Stimulated activated CD4-positive, alpha-beta T cell treated with anti-CD3 and anti-CD28 coated beads, Interleukin-4, amount 100 ng/mL, for 4 hours (primary cell): ENCODE measurements at places on chromosomes 6 and 20.

DNA sequence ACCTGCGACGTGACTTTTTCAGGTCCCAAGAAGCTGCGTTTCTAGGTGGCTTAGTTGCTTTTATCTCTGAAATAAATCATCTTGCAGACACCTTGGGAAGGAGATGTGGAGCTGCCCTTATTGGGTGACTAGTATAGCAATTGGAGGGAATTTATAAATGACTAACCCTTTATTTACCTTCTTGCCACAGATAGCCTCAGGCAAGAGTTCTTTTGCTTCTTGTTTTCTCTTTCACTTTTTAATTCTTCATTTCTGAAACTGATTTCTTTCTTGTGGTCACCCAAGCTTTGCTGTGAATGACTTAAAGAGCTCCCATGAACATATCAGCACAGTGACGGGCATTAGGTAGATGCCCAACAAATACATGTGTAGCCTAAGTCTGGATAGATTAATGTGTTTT lies 3.0 kb downstream of the ADGRF4 start:
- DNase-seq = no peak

GRCh38 chr20:17391127-17391771 lies 139.9 kb downstream of the BFSP1 start:
- no peak for DNase-seq

- no peak for DNase-seq
Observed at GRCh38 chr6:160973311-160974250, 18.0 kb upstream of the MAP3K4 start.

GRCh38 chr20:40410028-40410427 lies 279.0 kb downstream of the MAFB start:
- DNase-seq = no peak

- no peak for DNase-seq
Observed at GRCh38 chr20:57834306-57835073, 124.7 kb upstream of the PMEPA1 start.

DNA sequence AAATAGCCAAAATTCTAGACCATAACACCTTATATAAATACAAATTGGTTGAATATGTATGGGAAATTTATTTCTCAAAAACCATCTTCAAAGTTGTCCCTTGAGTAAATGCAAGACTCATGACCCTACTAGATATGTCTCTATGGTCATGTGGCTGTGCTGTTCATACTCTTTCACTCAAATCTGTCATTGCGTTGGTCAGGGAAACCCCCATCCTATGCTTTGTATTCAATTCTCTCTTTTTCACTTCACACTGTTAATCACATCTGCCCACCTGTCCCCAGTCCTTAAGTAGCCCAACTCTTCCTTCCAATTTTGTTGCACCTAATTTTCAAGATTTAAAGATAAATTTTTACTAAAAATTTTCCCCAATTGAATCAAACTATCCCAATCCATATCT lies 51.0 kb downstream of the RPS12 start:
- DNase-seq = no peak

- DNase-seq = no peak
Observed at GRCh38 chr6:28446818-28447511, 3.7 kb upstream of the ZSCAN23 start.

- no peak for DNase-seq
Observed at GRCh38 chr20:48640871-48641270, 186.9 kb downstream of the PREX1 start.

DNA sequence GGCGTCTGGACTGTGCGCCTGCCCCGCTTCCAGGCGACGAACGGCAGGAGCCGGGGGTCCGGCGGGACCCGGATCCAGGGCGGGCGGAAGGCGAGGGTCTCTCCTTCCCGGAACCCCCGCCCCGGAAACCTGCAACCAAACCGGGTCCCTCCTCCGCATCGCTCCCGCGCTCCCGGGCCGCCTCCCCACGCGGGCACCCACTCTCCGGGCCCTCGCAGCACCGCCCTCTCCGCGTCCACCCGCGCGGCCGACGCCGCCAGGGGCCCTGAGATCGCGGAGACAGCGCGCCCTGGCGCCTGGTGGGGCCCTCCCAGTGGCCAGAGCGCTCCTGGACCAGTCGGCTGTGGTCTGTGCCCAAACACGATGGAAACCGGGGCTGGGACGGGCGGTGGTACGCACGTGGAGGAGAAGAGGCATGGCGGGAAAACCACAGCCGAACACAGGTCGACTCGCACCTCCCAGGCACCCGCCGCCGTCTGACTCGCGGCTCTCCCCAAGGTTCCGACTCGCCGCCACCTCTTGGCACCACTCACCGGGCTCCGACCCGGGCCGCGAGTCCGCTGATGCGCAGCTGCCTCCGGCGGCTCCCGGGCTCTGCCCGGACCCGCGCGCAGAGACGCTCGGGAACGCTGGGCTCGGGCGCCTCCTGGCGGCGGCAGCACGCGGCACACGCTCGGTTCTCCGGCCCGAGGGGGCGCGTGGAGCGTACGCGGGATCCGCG lies 7.9 kb downstream of the NKX2-2 start:
- DNase-seq = peak; percentile 76

DNA sequence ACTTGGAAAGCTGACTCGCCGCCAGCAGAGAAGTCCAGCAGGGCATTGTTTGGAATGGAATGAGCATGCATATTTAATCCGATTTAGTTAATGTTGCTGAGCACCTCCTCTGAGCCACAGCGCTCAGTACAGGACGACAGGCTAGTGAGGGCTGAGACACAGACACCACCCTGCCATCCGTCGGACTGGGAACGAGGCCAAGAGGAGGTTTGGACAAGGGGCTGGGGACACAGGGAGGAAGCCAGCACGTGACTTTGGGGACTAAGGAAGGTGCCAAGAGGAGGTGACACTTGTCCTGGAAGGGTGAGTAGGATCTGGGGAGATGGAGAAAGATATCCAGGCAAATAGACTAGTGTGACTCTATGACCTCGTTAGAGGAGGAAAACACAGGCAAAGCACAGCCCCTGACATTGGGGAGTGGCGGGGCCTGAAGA lies 152.5 kb upstream of the ECI2 start:
- DNase-seq = no peak

GRCh38 chr6:129659167-129659566 lies 50.8 kb downstream of the ARHGAP18 start:
- no peak for DNase-seq

DNA sequence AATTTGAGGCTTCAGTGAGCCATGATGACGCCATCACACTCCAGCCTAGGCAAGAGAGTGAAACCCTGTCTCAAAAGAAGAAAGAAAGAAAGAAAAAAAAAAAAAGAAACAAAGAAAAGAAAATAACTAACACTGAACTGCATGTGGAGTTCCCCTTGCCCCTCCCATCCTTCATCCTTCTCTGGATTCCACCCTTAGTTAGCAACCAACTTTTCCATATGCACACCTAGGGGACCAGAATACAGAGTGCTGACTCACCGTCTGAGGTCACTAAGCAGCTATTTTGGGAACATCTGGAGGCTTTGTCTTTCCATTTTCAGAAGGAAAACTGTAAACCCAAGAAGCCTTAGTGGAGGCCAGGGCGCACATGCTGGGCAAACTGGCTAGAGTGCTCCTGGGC lies 257.4 kb downstream of the MAFB start:
- no peak for DNase-seq

- DNase-seq = no peak
Observed at GRCh38 chr6:147212622-147213021, 8.4 kb downstream of the STXBP5 start.

DNA sequence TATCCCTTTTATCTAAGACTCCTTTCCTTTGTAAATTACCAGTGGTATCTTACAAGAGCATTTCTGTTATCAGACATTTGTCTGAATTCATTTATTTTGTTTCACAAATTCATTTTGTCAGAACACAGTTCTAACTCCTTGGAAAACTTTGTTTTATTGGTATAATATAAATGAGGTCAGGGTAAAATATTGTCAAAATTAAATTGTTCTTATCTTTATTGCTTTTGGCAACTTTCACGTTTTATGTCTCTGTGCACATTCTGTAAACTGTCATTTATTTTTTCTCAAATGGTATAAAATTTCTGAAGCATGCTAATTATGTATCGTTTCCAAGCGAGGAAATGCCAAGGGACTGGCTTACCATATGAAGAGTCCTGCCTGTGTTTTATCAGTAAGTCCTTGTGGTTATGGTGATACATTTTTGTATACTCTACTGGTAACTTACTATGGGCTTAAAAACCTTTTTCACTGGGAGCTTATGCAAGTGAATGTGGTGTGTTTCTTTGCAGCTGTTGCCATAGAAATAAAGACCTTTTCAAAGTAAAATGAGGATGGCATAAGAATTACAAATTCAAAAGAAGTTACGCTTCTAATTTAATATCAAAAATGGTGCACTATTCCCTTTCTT lies 214.2 kb downstream of the COL19A1 start:
- DNase-seq = no peak

GRCh38 chr6:13318821-13319220 lies 9.5 kb downstream of the TBC1D7 start:
- DNase-seq = no peak

DNA sequence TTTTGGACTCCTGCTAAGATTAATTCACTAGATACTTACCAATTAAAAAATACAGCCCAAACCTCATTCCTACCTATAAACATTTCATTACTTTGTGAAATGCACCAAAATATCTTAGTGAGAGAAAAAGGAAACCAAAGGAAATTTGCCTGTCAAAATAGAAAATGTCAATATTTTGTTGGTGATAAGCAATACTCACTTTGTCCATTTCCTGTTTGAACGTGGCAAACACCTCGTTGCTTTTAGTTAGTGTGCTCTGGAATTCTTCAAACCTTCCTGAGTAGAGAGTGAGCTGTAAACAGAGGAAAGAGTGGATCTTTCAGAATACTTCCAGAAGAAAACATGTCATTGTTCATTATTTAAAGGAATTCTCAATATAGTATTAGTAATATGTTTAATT lies 44.2 kb downstream of the TXLNB start:
- DNase-seq = no peak

DNA sequence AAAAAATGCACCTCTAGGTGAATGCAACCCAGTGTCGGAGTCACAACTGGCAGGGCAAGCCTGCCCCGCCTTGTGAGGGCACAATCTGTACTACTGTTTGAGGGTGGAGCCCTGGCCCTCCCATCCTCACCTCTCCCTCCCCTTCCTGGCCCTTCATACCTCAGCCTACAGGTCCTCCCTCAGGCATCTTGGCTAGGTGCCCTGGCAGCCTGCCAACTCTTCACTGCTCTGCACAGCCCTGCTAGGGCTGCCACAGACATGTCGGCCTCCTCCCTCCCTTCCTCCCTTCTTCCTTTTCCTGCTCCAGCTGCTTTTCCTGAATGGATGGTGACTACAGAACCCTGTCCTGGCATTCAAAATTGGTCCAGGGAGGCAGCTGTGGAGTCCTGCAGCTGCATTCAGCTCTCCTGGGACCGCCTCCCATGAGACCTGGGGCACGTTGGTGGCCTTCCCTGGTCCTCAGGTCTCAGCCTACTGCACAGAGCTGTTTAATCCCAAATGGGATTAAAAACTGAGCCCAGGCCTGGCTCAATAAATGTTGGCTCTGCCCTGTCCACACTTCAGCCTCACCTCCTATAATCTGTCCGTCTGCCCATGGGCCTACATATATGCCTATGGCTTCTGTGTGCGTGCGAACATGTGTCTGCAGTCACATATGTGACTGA lies 52.7 kb downstream of the CDH22 start:
- peak; percentile 5 for DNase-seq

DNA sequence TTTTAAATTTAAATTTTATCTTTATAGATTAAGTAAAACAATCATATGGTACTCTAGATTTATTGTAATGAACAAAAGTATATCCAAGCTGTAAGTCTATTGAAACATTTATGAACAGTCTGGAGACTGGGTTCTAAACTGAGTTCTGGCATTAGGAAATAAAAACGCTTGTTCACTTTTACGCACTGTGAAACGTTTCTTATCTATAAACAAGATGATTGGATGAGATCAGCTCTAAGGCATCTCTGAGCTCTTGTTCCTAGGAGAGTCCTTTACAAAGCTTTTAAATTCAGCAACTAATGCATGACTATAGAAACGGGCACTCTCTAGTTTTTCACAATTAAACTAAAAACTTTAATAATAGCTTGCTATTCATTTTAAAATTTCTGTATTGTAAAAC lies 6.8 kb downstream of the HUS1B start:
- DNase-seq = no peak

- no peak for DNase-seq
Observed at GRCh38 chr6:87815449-87815848, 113.4 kb upstream of the AKIRIN2 start.

DNA sequence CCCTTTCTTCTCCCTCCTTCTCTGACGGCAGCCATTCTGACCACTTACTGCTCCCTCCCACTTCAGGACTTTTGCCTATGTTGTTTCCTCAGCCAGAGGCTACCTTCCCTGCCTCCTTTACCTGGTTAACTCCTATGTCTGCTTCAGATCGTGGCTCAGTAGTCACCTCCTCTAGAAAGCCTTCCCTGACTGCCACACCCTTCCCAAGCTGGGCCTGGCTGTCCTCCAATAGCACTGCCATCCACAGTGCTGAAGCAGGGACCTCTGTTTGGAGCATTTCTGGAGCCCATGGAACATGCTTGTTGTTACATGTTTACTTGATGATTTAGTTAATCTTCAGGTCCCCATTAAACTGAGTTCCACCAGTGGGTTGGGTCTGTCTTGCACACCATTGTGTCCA lies 13.8 kb downstream of the XKR7 start:
- DNase-seq = no peak

DNA sequence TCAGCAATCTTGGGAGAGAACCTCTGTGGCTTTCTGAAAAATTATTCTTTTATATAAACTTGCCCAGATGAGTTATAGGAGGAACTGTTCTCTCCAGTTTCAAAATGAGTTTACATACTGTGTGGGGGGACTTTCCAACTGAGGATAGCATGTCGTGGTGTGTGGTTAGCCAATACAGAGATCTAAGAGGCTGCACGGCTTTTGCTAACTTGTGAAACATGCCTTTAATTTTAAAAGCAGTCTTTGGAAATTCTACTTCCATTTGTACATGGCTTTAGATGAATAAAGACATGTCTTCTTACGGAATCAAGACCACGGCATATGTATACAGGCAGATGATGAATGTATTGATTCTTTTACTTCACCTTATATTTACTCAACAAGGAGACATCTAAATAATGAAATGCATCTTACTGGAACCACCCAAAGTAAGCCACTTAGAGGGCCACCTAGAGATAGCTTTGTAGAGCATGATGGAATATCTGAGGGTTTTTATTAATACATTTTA lies 39.8 kb downstream of the HIVEP1 start:
- no peak for DNase-seq

GRCh38 chr6:169989594-169989993 lies 238.2 kb downstream of the ERMARD start:
- no peak for DNase-seq

GRCh38 chr6:9087470-9087869 lies 652.1 kb upstream of the SLC35B3 start:
- no peak for DNase-seq

DNA sequence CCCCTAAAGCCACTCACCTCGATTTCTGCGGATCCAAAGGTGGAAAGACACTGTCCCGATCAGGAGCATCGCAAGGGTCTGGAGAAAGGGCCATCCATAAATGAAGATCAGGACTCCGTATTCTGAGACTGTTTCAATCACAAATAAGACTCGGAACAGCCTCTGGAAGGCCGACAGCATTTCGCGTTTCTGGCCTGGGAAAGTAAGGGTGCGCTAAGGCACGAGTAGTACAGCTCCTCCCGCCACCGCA lies 44.6 kb downstream of the DPPA5 start:
- no peak for DNase-seq
